ENCODE measurements at places on chromosomes 2 and 18. TPM values are rescaled to one million over a fixed set of nuclear protein-coding genes. Genes with fewer than 3 reads are reported as not detected.

DNA sequence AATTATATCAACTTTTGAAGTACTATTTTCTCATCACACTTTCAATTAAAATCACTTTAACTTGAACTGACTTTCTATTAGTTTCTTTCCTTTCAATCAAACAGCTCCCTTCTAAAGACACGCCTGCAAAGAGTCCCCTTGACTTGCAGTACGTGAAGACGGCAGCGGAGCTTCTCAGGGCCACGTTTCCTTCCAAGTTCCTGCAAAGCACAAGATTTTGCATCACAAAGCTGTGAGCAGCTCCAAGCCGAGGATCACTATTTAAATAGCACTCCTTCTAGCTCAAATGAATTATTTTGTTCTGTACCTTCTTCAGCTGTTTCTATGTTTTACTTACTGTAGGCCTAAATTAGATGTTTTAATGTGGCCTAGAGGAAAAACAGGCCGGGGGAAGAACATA is 30.8 kb downstream of the SH3YL1 start:
- DNase-seq, result no peak

DNA sequence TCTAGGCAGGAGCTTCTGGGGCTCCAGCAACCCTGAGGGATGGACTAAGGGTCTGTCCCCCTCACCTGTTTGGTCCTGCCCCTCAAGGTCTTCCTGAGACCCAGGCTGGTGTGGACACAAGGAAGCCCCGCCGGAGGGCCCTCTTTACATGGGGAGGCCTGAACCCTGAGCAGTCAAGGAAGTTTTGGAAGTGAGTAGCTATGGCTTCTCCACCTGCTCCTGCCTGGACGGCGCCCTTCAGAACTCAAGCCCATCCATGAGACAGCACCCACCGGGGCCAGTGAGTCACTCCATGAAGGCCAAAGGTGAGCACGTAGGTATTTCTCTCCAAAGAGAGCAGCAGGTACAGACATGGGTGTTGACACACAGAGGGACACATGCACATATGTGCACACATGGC is 98.2 kb upstream of the CTDP1 start:
- no peak for DNase-seq

DNA sequence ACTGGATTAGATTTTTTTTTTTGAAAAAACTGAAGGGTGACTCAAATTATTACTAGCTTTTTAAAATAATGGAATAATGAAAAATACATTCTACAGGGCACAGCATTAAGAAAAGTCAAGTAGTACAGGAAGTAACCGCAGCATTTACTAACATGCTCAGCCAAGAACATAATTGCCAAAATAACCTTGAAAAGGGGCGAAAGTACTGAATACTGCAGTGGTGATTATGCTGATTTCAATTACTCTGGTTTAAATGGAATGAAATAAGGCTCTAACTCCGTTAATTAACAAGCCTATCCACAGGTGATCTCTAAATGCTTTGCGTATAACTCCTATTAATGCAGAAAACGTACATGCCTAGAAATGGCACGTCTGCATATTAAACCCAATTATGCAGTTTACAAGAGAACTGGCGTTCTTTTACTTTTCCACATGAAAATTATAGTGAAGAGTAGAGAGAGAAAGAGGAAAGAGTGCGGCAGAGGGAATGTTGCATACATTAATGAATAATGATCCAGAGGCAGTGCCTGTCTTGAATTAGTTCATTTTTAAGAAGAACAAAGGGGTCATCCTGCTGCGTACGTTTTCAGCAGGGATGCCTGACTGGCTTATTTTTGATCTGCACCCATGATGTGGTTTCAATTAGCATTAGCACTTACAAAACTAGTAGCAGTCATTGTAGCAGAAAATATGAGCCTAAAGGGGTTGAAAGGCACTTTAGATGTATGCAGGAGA is 612.4 kb downstream of the NYAP2 start:
- DNase-seq, result no peak

GRCh38 chr2:205706769-205707381 is 24.6 kb downstream of the NRP2 start:
- peak; percentile 93 for DNase-seq

DNA sequence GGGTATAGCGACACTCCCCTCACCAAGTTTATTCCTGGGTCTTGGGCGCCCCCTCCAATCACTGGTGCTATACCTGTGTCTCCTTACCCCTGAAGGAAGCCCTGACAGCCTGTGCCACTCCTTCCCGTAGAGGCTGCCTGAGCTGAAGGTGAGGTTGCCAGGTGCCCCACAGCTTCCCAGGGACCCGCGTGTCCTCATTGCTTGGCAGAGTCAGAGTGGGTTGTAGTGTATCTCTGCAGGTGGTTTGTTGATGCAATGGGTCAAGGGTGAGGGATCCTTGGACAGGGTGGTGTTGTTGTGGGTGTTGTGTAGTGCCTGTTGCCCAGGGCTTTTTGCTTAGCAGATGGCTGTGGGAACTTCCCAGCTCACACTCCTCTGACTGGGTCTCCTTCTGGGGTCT is 438.7 kb upstream of the FSIP2 start:
- no peak for DNase-seq

DNA sequence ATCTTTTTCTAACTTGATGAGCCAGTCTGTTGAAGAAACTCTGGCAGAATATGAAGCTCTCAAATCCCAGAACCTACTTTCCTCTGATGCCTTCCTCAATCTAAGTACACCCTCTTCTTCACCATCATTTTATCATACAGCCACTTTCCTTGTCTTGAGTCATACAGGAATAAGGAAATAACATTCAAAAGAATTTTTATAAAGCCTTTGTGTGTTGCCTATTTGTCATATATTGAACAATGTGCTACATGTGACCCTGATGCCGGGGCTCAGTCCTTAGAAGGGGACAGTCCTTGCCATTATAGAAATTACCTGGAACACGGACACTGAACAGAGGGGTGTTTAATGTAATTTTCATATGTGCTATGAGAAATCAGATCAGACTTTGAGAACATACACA is 27.4 kb downstream of the RAPGEF4 start:
- DNase-seq, result peak; percentile 10

- no peak for DNase-seq
Observed at GRCh38 chr2:167411367-167411766, 523.1 kb downstream of the XIRP2 start.

DNA sequence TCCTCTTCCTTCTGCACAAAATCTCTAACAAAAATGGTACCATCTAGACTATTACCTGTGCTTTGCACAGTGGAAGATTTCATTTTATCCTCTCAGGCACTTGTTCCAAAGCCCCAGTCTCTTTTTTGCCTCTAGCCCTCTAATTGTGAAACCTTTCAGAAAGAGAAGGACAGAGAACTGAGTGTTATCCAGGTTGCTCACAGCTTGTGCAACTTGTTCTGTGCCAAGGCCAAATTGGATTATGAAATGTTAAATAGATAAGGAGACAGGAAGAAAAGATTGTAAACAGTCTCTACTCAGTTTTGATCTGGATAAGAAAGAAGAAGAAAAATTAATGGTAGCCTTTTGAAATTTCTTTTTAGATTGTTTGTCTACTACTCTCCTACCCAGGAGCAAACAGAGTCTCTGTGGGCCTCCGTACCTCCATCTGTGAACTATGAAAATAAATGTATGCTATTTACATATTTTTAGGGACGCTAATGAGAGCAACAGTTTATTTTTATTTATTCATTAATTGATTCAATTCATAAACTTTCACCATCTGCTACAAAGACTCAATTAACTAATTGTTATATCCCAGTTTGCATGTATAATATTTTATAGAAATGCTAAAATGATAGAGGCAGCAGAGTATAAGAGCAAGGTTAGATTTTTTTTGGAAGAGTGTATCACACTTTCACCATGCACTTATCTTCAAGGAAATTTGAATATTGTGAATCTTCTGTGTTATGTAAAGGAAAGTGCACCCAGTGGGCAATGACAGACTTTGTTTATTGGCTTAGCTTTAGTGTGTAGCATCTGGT is 339.0 kb upstream of the ETAA1 start:
- no peak for DNase-seq

DNA sequence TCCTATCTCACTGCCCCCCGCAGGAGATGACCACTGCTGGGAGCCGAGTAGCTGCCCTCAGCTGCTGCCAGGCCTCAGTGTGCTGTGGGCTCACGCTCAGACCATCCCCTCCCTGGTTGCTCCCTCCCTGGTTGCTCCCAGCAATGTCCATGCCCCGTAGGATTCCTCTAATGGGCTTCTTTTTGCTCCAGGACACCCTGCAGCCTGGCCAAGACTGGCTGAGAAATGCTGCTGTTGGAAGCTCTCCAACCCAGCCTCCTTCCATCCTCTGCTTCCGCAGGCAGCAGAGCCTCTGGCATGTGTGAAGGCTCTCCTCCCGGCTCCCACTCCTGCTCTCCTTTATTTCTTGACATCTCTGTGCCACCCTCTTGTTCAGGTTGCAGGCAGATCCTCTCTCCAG is 48.6 kb downstream of the SOX11 start:
- no peak for DNase-seq

DNA sequence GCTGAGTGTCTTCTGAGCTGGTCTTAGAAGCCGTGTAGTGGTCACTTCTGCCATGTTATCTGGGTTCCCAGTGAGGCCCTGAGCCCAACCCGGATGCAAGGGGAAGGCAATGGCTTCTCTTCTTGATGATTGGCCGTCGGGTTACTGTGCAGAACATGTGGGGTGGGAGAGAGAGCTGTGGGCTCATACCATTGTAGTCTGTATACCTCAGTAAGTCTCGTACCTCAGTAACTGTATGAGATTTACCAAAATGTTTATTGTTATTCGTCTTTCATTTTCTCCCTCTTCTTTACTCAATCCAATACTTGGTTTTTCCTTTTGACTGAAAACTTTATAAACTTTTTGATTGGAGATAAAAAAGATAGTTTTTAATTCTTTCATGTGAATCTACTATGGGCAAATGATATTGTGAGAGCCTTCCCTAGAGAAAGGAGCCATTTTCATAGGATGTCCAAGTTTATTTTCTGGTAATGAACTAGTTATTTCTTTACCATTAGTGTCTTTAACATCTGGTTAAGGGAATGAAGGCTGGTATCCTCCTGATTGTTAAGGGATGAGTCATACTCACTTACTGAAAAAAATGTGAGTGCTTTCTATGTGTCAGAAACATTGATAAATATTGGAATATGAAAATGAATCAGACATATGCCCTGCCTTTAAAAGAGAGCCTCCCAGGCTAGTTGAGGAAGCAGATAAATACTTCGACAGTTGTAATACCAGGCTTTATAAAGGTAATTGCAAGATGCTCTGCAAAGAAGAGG is 129.9 kb downstream of the PRPF40A start:
- peak; percentile 26 for DNase-seq

- DNase-seq, result no peak
Observed at GRCh38 chr2:156345582-156345981, 13.1 kb upstream of the NR4A2 start.

DNA sequence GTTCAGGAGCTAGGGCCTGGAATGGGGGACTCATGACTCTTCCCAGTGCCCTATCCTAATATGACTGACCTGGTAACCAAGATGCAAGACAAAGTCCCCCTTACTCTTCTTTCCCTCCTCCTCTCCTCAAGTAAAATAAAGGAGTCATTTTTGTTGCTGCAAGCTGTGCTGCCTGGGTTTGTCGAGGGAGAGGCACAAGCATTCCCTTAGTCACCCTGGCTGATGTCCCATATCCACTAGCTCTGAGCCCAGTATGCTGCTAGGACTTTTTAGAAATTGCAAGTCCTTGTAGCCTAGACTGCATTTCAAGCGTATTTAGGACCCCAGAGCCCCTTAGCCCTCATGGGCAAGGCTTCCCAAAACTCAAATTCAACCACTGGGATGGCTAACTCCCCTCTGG is 338.5 kb upstream of the SETBP1 start:
- DNase-seq, result no peak

DNA sequence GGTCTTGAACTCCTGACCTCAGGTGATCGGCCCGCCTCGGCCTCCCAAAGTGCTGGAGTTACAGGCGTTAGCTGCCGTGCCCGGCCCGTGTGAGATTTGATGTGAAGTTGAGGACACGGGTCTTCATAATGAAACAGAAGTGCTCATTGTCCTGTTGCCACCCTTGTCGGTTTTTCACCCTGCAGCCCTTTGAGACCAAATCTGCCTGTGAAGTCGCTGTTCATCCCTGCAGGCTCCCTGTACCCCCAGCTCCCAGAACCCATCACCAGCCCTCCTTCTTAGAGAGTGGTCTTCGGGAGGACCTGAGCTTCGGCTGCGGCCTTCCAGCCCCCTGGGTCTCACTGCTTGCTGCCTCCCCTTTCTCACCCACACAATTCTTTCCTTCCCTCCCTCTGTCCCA is 325.2 kb downstream of the GBX2 start:
- no peak for DNase-seq

GRCh38 chr2:199716807-199717586 is 134.0 kb downstream of the FTCDNL1 start:
- DNase-seq, result no peak

DNA sequence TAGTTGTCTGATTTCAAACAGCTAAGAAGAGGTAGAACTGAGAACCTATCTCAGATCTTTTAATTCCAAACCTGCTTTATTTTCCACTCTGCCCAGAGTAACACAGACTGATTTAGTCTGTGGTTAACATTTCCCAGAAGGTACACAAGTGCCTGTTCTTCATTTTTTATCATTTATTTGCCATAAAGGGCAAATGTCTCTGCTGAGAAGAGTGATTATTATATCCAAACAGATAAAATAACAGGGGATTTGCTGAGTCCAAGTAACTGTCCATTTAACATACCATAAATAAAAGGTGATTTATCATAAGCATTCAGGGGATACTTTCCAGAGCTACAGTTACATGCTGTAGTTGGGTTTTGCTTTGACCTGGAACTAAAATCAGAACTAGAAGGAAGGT is 617.7 kb downstream of the MBD2 start:
- no peak for DNase-seq

DNA sequence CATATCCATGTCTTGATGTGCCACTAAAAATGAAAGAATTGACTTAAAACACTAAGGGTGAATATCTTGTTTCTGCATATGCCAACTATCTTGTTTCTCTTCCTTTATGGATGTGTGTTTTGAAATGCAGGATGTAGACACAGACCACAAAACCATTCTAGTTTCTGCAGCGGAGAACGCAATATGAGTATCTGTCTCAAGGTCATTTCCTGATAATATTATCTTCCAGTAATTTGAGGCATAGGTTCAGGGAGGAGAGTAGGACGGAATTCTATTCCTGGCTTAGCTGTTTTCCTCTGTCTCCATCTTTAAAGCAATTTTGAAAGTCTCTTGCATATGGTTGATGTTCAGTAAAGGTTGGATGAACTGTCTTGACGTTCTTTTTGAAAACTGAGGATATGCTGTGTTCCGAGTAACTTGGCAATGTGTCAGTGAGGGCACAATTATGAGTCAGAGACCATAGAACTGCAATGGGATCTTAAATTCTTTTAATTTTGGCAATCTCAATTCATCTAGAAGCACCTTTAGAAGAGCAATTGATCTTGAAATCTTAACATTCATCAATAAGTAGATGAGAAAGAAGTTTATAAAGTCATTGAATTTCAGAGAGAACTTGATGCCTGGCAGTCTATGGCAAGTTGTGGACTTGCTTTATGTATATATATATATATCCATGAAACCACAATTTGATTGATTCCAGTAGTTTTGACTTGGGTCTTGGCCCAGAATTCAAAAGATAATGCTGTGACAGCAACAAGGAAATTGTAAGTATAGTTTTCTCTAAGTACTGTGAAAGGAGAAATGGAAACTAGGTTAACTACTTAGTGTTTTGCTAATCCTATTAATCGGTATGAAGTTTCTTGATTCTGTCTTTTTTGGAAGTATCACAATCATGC is 24.8 kb downstream of the RAB27B start:
- DNase-seq, result peak; percentile 33

The RNF125 gene
- 0.92 TPM for total RNA-seq

The ACMSD gene
- total RNA-seq, result not detected

The CCDC74B gene
- 1.6 TPM for total RNA-seq

The DSEL gene
- 4.5 TPM for total RNA-seq

The TTR gene
- total RNA-seq, result not detected

The WNT6 gene
- not detected for total RNA-seq

The ABCB11 gene
- total RNA-seq, result 0.44 TPM

The LCT gene
- total RNA-seq, result 0.07 TPM

The TSGA10 gene
- total RNA-seq, result 2.7 TPM

The NAT8 gene
- total RNA-seq, result not detected

The STAT4 gene
- 0.46 TPM for total RNA-seq
